ENCODE measurements at places on chromosomes 4 and X.
A peak's percentile ranks its signal among the peaks of the same experiment; 100 is the strongest.

- DNase-seq: no peak
Observed at GRCh38 chr4:173272996-173273395, 61.2 kb downstream of the HMGB2 start.

GRCh38 chrX:38055170-38055847 is 49.0 kb downstream of the SYTL5 start:
- no peak for DNase-seq

DNA sequence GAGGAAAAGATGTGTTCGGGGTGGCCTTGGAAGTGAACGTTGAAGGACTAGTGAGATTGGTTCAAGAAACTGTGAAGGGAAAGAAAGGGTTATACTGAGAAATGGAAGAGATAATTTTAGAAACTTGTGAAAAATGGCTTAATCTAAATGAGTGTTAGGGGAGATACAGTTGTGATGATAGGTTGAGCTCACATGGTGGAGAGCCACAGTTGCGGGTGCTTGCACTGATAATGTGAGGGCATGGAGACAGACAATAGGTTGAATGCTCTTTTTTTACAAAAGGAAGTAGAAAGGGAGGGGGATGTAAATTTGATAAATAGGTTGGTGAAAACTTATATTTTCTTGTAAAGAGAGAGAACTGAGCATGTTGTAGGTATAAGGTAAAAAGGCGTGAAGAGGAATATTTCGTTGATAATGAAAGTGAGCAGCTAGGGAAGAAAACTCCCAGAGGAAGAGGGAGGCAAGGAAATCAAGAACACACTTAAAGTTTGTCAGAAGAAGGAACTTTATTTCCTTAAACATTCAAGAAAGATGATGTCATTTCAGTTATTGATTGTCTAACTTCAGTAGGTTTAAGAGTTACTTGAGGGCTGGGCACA is 8.2 kb downstream of the AREG start:
- DNase-seq: no peak

GRCh38 chr4:122764071-122764820 is 31.7 kb downstream of the BBS12 start:
- DNase-seq: no peak

GRCh38 chrX:46572340-46572936 is 1.1 kb upstream of the CHST7 start:
- DNase-seq: no peak

- no peak for DNase-seq
Observed at GRCh38 chrX:2342281-2342688, 158.5 kb downstream of the DHRSX start.

- no peak for DNase-seq
Observed at GRCh38 chrX:118181030-118181429, 64.4 kb upstream of the KLHL13 start.

GRCh38 chr4:61443813-61444510 is 243.8 kb downstream of the ADGRL3 start:
- no peak for DNase-seq

- no peak for DNase-seq
Observed at GRCh38 chr4:24570172-24570571, 14.2 kb downstream of the DHX15 start.

DNA sequence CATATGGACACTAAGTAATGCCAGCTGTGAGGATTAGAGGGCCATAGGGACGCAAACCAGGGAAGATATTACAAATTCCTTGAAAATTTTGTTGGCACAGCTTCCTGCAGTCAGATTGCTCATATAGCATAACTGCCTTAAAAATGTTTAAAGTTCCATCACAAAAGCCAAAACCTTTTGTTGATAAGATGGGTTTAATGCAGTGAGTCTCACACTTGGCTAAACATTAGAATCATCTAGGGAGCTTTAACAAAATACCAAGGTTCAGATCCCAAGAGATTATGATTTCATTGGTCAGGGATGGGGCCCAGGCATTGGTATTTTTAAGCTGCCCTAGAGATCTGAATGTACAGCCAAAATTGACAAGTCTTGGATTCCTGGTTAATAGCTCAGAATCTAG is 376.5 kb upstream of the MAD2L1 start:
- DNase-seq: no peak

DNA sequence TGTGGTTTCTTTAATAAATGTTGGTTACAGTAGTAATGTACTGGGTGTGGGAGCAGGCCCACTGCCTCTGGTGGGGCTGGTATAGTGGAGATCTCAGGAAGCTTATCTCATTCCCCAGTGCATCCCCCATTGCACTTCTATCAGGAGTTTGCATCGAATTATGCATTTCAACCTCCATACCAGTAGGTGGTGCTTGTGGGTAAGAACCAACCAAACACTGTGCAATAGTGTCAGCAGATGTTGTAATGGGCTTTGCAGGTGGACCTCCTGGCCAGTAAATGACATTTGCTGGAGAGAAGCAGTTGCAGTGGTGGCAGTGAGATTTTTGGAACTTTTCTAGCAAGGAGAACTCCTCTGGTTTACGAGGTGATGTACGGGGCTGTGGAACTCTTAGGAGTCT is 150.6 kb downstream of the POU3F4 start:
- no peak for DNase-seq

DNA sequence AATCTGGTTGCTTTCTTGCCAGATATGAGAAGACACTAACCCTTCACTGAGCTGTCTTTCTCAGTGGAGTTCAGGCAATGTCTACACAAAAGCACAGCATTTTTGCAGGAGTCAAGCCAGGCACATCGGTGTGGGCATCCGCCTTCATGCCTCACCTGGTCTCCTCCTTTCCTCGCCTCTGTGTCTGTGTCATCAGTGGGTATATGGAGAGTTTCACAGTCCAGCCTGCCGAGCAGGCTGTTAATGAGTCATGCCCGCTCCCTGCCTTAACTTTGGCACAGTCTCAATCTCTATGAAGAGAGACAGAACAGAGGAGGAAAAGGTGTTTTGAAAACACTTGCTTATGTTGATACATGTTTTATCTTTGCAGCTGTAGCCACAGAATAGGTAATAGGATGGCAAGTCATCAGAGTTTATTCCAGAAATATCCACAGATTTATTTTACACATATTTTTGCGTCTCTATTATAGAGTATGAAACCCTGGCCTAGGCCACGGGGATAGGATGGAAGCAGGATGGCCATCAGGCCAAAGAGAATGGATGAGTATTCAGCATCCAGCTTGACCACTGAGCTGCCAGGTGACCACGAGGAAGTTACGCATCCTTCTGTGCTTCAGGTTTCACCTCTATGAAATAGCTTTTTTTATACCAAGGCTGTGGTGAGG is 32.8 kb upstream of the MAML3 start:
- peak; percentile 53 for DNase-seq

DNA sequence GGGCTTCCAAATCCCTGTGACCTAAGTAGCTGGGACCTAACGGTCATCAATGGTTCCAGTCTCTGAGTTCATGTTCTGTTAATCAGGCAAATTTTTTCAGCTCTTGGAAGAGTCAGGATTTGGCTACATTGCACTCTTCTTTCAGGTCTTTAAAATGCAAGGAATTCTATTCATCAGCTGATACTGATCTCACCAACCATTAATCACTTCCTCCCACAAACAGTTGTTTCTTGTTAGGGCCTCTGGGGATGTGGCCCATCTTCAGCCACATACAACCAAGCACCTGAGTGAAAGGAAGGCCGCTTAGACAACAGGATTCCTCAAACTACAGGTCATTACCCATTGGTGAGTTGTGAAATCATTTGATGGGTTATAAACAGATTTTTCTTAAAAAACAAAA is 71.7 kb downstream of the FANCB start:
- DNase-seq: peak; percentile 16

GRCh38 chr4:108043526-108043925 is 53.8 kb downstream of the HADH start:
- no peak for DNase-seq

DNA sequence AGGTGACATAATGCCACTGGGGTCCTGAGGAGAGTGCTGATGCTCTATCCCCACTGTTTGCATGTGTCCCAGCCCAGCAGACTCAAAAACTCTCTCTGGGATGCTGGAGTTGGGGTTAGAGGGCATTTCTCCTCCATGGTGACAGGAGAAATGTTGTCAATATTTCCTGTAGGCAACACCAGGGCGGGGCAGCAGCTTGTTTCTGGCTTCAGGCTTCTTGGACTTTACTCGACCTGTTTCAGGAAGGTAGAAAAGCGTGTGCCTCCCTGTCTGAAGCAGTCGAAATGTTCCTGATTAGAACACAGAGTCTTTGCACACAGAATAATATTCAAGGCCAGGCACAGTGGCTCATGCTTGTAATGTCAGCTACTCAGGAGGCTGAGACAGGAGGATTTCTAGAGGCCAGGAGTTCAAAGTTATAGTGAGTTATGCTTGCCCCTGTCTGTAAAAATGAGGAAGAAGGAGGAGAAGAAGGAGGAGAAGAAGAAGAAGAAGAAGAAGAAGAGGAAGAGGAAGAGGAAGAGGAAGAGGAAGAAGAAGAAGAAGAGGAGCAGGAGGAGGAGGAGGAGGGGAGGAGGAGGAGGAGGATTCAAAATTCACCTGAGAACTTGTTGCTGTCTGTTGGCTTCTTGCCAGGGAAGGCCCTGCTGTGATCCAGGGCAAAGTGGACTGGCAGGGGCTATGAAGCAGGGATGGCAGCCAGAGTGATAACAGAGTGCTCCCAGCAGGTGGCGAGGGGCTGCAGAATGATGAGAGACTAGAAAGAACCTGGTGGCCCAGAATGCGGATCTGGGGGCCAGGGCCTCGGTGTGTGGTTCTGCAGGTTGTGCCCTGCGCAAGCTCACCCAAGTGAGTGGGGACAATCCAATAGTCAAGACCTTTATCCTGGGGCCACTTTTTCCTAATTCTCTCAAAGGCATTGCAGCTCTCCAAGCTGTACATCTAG is 82.9 kb downstream of the RTL5 start:
- no peak for DNase-seq

DNA sequence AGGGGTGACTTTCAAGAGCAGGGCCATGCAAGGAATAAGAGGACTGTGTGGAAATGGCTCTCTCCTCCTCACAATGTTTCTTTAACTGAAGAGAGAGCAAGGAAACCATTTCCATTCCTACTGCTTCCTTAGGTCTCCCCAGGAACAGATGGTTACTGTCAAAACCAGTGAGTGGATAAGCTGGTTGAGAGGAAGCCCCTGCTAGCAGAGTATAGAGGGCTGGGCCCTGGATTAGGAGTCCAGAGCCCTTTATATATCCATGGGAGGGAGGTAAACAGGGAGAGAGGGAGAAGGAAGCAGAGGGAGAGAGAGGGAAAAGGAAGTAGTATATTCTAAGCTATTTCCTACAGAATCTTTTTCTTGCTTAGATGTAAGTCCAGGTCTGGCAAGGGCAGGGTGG is 43.8 kb upstream of the LAS1L start:
- DNase-seq: no peak

- DNase-seq: no peak
Observed at GRCh38 chr4:85823295-85823694, 348.3 kb downstream of the ARHGAP24 start.

- no peak for DNase-seq
Observed at GRCh38 chr4:159209249-159209648, 106.4 kb downstream of the RAPGEF2 start.

GRCh38 chr4:138555584-138555983 is 313.4 kb upstream of the SLC7A11 start:
- no peak for DNase-seq

- no peak for DNase-seq
Observed at GRCh38 chr4:142064181-142064580, 427.8 kb downstream of the IL15 start.

- no peak for DNase-seq
Observed at GRCh38 chrX:155188786-155189185, 27.5 kb upstream of the VBP1 start.

- peak; percentile 83 for DNase-seq
Observed at GRCh38 chr4:102825261-102826091, 1.9 kb downstream of the UBE2D3 start.

DNA sequence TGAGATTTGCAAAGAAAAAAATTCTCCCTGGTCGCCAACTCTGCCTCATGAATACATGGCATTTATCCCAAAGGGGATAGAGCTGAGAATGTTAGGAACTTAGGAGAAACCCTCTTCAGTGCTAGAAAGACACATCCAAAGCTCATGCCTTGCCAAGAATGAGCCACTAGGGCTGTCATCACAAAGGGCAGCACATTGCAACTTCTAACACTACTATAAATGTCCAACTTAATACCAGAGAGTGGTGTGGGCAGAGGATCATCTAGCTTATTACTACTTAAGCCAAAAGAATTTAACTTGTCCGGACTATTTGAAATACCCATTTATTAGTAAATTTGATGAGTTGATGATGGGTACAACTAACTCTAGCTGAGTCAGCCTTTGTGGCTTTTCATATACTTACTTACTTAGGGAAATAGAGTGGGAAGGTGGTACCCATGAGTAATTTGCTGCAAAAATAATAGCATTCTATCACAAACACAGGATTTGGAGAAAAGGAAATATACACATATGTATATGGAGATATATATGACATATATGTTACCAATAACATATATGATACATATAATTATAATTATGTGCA is 66.3 kb upstream of the GAB1 start:
- DNase-seq: no peak

DNA sequence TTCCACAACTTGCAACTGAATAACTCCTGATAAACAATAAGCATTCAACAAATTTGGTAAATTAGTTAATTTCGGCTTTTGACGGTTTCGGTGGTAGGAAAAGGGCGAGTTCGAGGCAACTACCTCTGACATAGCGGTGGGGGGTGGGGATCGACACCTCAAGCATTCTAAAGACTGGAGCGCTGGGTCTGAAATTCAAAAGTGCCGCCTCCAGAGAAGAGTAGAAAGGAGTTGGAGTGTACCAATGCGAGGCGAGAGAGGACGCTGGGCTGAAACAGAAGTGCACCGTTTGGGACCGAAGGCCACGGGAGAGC is 725 bp downstream of the SMC1A start:
- DNase-seq: no peak

GRCh38 chr4:76494871-76495590 is 60.0 kb downstream of the SHROOM3 start:
- no peak for DNase-seq

DNA sequence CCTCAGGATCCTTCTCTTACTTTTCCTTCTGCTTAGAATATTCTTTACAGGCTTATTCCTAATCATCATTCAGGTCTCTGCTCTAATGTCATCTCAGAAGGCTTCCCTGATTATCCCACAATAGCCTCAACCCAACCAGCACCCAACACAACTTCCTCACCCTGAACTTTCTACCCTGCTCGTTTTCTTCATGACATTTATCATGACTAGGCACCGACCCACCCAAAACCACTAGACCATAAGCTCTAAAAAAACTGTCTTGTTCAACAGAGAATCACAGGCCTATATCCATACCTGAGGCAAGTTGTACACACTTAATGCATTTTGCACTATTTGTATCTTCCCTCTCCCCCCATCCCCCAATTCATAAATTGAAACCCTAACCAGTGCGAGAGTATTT is 95.3 kb downstream of the SH3RF1 start:
- DNase-seq: no peak

- no peak for DNase-seq
Observed at GRCh38 chrX:56368962-56369361, 136.8 kb downstream of the KLF8 start.

- no peak for DNase-seq
Observed at GRCh38 chr4:53815281-53815680, 224.0 kb upstream of the LNX1 start.

DNA sequence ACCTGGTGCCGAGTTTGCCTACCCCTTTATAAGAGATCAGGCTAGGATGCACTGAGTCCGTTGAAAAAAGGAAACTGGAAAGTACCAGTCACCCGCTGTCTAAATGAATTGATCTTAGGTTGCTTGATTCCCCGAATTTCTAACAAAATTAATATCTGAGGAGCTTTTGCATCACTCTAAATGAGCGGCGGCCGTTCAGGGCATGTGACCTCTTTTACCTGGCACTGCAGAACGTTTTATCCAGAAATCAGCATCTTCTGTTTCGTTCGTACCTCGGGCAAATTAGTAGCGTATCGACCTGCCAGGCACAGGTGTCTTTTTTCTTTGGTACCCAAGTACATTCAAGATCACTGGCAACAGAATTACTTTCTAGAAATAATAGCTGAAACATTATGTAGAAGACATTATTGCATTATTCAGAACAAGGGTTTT is 876 bp downstream of the KLHL2 start:
- DNase-seq: no peak
